Endothelial cell (in vitro differentiated cells): ENCODE measurements at places on chromosomes 2 and 18.

DNA sequence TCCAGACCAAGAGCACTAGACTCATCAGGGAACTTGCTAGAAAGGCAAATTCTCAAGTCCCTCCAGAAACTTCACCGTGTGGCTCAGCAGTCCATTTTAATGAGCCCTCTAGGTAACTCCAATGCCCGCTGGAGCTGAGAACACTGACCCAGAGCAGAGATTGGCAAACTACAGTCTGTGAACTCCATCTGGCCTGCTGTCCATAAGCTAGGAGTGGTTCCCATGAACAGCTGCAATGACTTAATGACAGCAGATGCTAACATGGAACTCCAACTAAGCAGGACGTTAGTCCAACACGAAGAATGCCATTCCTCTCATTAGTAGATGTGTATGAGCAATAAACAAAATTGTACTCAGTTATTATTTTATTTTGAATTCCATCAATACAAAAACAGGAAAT is 371.9 kb downstream of the STK39 start:
- no peak for DNase-seq

DNA sequence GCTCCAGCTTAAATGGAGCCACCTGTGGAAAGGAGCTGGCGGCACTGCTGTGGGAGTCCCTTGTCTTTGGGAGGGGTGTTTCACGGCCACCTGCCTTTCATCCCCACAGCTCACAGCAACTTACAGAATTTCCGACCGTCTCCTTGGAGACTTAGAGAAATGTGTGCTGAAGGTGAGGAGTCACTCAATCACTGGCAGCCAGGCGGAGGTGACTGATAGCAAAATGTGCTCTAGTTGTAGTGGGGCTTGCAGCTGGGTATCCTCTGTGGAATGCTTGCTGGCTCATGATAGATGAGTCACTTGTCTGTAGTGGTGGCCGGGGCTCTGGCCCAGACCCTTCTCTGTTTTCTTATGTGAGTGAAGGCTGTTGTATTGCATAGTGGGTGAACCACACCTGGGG is 110.7 kb downstream of the SH3RF3 start:
- DNase-seq, result no peak

- DNase-seq, result no peak
Observed at GRCh38 chr2:185316383-185316782, 422.2 kb upstream of the FSIP2 start.

GRCh38 chr2:26008851-26009566 is 24.9 kb upstream of the RAB10 start:
- no peak for DNase-seq

DNA sequence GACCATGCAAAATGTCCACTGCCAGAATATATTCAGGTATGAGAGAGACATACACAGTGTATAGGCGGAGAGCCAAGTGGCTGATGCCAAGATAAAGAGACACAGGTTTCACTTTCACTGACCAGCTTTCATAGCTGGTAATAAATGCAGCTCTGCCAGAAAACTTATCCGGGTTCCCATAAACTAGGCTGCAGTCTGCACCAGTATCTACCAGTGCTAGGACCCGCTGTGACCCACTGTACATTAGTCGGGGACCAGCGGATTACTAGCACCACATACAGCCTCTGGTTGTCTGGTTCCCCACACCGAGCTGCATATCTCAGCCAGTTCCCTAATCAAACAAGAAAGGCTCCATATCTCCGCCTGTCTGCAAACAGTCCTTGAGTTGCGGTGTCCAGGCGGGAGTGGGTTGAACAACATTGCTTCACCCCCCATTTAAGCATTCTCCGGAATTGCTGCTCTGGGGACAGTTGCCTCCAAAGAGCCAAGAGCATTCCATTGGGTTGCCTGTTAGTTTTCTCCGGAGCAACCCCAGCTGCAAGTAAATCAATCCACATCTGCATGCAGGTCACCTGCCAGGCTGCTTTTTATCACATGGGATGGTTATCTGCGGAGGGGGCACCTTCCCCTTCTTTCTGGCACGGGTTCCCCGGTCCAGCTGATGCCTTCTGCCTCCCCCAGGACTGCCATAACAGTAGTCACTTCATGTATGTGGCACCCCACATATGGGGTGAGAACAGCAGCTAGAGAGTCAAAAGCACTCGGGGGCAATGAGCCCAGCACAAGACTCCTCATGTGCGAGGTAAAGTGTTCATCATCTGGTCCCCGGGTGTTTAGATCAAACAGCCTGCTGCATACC is 18.0 kb upstream of the KLHL23 start:
- DNase-seq, result no peak

DNA sequence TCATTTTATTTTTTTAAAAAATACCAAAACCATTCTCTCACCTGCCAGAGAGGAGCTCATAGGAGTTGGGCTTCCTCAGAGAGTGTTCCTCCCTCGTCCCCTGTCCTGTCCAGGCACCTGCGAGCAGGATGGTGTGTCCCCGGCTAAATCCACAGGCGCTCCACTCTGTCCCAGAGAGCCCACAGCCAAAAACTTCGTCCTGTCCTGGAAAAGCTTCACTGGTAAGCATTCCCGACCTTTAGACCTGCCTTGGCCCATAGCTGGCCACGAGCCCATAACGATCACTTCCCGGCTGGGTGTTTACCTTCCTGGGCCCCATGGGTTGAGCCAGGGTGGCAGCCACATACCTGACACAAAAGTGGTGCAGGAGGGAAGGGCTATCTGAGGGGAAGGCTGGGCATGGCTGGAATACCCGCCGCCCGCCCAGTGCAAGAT is at the start of gene NGEF:
Gene NGEF, minus strand, starts transcription at position 230 of the 435 bp plus-strand sequence. CDS start 38,366 bp downstream, outside the sequence.
- DNase-seq, result no peak

GRCh38 chr2:196200557-196200956 is 29.2 kb upstream of the STK17B start:
- DNase-seq, result no peak

- no peak for DNase-seq
Observed at GRCh38 chr18:59383851-59384250, 24.8 kb upstream of the LMAN1 start.

DNA sequence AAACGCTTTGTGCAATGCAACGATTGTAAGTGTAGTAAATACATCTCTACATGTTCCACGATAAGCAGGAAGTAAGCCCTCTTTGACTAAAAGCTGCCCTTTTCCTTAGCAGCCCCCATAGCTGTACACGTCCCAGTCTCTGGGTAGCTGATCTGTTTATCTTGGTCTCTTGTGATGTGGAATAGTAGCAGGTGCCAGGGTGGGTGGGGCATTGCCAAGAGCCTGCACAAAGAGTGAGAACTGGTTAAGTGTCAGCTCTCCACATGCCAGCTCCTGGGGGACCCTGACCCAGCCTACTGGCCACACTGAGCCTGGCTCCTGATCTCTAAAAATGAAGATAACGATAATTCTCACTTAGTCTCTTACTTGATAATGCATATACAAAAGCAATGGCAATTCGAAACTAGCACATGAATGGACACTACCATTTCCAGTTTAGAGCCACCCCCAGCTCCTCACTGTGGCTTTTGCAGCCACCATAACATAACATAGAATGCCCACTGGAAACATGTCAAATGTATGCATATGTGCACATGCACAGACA is 92.3 kb downstream of the MYT1L start:
- DNase-seq, result no peak

- no peak for DNase-seq
Observed at GRCh38 chr18:70683263-70683662, 394.4 kb downstream of the SOCS6 start.

DNA sequence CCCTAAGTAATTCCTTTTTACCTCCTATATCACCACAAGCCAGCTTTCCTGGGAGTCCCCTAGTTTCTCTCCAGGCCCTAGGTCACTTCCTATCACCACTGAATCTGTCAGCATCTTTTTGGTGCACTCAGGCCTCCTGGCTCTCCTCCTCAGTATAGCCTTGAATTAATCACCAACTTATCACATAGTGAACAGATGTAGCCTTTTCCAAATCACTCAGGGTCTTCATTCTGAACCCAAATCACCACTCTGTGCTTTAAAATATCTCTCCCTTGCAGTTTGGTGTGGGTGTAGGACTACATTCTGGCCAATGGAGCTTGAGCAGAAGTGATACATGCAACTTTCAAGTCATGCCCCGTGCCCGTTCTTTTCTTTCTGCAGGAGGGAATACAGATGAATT is 29.6 kb upstream of the ATP8B1 start:
- DNase-seq, result no peak

DNA sequence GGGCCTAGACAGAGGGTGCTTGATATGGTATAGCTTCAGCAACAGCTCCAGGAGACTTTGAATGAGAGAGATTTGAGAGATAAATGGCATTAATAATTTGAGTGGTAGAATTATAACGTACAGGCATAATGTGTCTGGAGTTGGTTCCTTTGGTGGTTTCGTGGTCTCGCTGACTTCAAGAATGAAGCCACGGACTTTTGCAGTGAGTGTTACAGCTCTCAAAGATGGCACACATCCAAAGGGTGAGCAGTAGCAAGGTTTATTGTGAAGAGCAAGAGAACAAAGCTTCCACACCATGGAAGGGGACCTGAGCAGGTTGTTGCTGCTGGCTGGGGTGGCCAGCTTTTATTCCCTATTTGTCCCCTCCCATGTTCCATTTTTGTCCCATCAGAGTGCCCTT is 23.1 kb downstream of the PDCD1 start:
- no peak for DNase-seq

DNA sequence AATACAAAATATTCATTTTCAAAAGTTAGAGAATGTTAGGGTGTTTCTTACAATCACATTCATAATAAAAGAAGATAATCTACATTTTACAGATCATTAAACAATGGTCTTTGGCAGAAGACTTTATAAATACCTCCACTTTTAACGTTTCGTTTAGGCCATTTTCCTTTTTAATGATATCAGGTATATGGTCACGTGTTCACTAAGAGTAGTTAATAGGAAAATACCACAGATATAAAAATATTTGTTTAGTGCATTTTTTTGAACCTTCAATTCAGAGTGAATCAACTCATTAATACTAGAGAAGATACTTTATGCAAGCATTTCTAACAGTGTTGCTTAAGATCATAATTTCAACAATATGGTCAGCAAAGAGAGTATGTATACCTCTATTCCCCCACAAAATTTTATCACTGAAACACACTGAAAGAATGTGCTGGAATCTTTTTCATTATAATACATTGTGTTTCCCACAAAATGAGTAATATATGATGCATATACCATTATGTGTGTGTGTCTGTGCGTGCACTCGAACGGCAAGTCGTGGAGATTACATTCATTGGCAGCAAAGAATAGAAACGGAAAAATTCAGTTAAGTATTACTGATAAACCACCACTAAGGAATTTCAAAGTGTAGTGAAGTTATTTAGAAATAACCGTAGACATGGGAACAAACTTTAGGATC is 319.9 kb upstream of the THUMPD2 start:
- no peak for DNase-seq

DNA sequence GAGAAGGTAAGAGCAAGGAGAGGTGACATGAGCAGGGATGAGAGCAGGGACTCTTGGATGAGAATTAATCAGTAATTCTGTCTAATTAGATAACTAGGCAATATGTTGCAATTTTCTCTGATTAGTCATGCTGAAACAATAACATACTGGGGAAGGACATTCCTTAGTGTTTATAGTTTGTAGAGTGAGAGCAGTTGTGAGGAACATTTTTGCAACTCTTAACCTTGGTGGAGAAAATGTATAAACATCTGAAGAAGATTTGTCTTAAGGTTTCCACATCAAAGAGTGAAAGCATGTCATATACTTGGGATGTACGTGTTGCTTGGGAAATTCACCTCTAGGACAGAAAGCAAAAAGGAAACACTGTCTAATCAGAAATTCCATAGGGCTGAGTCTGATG is 955.4 kb upstream of the FANCL start:
- no peak for DNase-seq

DNA sequence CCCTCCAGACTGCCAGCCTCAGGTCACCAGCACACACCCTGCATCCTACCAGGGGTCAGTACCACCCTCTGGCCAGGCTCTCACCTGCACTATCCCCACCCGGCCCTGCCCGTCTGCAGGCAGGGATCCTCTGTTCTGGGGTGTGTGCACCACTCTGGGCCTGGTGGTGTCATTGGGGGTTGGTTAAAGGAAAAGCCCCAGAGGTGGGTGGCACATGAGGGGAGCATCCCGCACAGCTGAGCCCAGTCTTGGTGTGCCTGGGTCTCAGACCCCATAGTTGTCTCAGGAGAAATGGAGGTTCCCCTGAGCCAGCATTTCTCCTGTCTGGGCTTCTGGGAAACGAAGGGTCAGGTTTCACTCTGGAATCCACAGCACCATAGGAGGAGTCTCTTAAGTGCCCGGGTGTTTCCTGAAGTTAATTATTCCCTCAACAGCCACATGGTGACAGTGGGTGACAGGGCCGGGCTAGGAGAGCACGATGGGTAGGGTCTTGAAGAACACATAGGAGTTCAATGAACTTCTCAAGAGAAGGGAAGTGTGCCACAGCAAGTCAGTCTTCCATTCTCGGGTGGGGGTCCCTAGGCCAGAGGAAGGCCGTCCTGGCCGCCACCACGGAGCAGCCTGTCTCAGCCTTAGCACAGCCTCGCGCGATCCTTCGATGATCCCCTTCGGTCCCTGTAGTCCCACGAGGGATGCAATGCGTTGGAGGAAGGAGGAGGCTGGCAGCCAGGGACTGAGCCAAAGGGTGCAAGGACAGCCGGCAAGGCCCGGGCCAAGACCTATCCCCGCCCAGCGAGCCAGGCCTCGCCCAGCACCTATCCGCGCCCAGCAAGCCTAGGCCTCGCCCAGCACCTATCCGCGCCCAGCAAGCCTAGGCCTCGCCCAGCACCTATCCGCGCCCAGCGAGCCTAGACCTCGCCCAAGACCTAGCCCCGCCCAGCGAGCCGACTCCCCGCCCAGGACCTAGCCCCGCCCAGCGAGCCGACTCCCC is 1.1 kb upstream of the FARP2 start:
- DNase-seq, result peak; percentile 59

GRCh38 chr2:169193618-169194017 is 124.3 kb downstream of the DHRS9 start:
- no peak for DNase-seq

GRCh38 chr2:95389245-95390119 is 13.0 kb upstream of the FAHD2A start:
- peak; percentile 82 for DNase-seq

DNA sequence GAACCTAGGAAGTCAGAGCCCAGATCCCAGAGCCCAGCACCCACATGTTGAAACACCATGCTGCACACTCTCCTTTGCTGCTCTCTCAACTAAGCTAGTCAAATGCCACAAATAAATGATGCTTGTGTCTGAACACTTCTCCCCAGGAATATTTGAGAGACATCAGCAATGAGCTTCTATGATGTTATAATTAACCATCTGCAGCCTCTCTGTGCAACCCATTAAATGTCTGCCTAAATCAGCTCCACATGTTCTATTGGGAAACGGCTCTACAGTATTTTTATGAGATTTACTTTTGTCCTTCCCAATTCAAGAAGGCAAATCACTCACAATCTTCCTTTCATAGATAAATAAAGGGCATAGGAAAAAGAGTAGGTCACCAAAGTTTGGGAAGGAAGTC is 266.8 kb upstream of the PARD3B start:
- DNase-seq, result no peak

DNA sequence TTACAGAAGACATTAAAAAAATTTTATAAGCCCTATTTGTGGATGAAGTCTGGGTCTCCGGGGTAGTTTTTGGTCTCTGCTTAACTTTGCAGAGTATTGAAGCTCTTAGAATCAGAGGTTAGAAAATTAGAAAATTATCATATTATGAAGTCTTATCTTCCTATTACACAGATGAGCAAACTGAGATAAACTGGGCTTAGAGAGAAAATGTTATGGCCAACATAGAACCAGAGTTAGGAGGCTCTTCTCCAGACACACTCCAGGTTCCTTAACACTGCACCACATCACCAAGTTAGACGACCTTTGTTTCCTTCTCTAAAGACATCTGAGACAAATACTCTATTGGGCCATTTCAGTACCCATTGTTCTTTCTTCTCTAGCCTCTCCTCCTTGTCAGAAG is 36.7 kb upstream of the NEB start:
- no peak for DNase-seq
